ENCODE measurements at places on chromosomes 2 and 18.

DNA sequence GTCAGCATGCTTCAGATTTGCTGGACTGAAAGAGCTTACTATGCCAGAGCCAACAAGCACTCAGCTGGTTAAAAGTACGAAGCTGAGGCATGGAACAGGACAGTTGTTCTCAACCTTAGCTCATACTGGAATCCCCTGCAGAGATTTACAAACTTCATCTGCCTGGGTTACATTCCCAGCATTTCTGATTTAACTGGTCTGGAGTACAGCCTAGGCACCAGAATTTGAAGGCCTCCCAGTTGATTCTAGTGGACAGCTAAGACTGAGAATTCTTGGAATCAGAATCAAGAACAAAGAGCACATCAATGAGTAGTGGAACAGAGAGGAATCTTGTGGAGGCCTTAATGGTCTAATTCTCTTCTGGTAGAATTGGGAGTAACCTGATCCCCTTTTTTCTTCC, 298.2 kb upstream of the NXPH2 start:
- DNase-seq, result no peak

- no peak for DNase-seq
These were observed 193.0 kb downstream of the RAB3GAP1 start for GRCh38 chr2:135245071-135245470.

DNA sequence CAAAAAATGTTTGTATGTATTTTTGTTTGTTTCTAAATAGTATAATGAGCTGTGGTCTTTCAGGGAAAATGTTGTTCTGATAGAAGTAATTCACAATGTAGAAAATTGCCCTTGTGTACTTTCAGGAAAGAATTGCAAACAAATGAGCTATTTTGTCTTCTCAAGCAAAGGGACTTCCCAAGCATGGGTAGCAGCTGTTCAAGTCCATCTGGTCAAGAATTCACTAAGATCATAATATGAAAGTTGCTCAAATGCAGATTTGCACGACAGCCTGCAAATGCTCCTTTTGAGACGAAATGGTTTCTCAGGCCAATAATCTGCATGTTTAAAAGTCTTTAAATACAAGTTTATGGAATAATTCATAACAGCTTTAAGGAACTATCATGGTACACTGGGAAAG, 51.9 kb upstream of the HNMT start:
- DNase-seq, result no peak

- no peak for DNase-seq
These were observed 9.5 kb upstream of the DUSP2 start for GRCh38 chr2:96154506-96155380.

DNA sequence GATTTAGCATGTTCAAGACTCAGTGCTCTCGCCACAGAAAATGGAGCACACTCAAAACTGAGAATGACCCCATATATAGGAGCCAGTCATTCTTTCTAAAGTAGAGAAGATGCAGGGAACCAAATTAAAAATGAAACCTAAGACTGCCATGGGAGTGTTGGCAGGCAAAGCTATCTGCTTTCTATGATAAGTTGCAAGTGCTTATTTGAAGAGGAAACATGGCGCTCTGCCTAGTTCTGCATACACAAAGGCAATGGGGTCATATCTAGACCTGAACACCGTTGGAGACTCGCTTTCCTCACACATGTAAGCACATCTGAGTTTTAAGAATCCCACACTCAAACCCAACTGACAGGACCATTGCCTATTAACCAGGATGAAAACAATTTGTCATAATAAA, 292.5 kb downstream of the ALK start:
- no peak for DNase-seq

DNA sequence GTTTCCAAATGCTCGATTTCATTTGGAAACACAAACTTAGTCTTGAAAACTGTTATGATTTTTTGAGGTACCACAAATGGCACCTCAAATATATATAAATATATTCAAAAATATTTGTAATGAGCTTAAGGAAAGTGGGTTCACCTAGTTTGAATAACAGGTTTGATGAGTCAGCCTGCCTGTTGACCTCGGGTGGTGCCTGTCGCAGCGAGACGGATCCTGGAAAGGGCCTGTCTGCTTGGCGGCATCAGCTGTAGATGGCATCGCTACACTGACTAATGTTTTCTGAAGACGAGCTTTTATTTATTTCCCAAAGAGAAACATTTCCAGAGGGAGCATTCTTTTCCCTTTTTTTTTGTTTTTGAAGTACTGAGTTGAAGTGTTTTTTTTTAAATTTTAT, 6.9 kb downstream of the ALLC start:
- DNase-seq, result no peak

DNA sequence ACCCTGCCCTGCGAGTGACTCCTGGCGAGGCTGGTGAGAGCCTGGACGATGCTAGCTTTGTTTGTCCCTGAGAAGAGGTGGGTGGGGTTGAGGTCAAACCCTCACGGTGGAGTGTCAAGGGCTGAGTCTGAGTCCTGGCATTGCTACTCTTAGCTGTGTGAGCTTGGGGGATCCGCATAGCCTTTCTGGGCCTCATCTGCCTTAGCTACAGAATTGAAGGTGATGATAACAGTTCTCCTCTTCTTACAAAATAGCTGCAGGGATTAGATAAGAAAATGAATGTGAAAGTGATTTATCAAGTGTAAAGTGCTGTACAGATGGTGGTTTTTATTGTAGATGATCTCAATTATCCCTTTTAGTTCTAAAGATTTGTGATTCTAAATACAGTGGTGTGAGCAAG, 144.6 kb downstream of the LPIN1 start:
- DNase-seq, result no peak

DNA sequence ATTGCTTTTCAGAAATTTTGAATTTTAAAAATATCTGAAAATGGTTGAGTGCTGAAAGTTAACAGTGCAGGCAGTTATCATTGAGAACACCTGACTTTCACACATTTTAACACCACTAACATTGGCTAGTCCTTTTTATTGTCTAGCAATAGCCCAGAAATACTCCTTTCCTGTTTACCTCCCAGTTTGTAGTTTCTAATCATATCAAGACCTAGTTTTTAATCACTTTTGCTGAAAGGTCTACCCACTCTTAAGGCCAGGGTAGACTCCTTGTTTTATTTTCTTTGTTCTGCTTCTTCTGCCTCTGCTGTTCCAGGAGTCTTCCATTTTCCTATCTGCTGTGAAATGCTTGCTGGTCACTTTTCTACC, 72.1 kb downstream of the UBE2E3 start:
- DNase-seq, result no peak

GRCh38 chr2:23669413-23670244, 257.3 kb downstream of the ATAD2B start:
- DNase-seq, result no peak

GRCh38 chr2:48508461-48509124, 21.4 kb upstream of the STON1 start:
- DNase-seq, result no peak

DNA sequence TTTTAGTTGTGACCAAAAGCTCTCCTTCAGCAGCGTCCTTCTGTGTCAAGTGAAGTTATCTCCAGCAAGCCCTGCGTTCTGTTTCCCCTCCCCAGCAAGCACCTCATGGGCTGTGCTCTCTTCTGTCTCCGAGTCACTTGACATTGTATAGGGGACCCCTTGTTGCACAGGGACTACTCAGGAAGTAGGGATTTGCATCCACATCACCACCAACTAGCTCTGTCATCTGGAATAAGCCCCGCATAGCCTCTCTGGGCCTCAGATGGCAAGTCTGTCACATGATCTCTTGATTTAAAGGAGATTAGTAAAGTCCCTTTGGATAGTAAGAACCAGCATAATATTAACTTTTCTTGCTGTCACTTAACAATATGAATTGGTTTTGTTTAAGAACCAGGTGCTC, 32.0 kb upstream of the STPG4 start:
- DNase-seq, result no peak

DNA sequence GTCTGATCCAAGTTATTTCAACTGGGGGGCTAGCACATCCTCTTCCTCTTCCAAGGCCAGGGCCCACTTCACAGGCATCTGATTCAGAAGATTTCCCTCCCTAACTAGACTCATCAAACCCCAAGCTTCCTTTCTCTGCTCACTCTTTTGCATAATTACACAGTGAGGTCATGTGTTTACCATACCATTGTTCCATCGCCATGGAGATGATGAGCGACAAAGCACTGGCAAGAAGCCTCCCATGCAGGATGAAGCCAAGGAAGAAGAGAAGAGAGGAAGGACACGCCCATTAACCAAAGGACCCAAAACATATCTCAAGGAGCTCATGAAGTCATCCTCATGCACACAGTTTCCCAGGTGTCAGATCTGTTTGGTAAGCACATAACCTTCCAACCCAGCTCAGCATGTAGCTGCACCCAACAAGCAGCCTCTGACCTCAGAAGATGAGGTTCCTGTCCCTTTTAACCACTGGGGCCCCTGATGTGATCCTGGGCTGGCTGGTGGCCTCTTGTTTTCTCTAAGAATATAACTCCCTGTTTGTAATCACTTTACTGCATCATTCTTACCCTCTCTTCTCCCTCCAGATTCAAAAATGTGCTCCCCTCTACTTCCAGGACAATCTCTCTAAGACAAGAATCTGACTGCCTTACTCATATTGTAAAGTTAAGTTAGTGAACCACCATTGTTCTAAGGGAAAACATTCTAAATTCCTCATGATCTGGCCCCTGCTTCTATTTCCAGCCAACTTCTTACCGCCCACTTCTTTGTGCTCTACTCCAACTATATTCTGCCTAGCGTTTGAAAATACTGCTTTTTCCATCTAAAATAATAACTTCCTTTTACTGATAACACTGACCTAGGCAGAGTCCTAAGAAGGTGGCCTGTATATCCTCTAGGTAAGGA, 190.1 kb downstream of the TTC32 start:
- no peak for DNase-seq

- DNase-seq, result no peak
These were observed 97.7 kb upstream of the CYP1B1 start for GRCh38 chr2:38173683-38174082.

GRCh38 chr2:127847931-127848330, 10.0 kb downstream of the POLR2D start:
- DNase-seq, result no peak

GRCh38 chr18:57980573-57981307, 63.3 kb upstream of the NEDD4L start:
- no peak for DNase-seq

- DNase-seq, result no peak
These were observed 552.0 kb downstream of the IRS1 start for GRCh38 chr2:226247289-226248275.

- no peak for DNase-seq
These were observed 59.5 kb upstream of the BCL2L11 start for GRCh38 chr2:111061191-111061590.

DNA sequence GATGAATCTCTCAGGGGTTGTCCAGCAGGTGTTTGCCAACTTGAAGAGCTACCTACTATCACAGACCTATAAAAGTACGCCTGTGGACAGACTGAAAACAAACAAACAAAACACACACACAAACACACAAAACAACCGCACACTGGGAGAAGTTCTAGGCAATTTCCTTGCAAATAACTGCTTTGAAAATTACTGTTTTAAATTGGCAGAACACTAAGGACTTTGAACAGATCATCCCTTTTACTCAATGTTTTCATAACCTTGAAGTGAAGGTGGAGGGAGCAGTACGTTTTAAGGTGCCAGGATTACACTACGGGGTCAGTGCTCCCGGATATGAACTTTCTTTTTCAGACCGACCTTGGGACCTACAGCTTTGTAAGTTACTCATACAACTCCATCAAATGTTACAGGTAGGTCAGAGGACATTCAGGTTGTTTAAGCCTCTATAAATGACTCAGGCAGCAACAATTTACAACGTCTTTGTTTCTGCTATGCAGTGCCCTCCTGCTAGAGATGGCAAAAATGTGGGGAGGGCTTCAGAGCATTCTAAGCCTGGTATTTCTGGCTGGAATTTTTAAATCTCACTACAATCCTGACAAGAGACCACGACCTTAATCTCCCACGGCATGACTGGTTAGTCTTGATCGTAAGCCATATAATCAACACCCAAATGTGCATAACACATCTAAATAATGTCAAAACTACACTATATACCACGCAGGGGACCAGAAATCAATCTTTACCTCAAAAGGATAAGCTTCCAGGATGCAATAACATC, 1.4 kb upstream of the SLC20A1 start:
- no peak for DNase-seq

DNA sequence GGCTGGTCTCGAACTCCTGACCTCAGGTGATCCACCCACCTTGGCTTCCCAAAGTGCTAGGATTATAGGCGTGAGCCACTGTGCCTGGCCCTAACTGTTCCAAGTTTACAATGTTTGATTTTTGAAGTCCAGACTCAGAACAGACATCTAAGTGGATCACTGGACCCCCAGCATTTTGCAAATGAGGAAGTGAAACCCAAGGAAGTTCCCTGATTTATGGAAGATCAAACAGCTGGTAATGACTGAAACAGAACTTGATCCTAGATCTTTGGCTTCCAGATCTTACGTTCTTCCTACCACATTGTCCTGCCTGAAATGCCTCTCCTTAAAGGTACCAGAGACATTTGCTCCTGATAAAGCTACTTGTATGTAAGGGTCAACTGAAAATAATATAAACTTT, 58.3 kb upstream of the NCOA1 start:
- DNase-seq, result no peak

GRCh38 chr18:59238385-59238784, 18.4 kb downstream of the GRP start:
- no peak for DNase-seq

DNA sequence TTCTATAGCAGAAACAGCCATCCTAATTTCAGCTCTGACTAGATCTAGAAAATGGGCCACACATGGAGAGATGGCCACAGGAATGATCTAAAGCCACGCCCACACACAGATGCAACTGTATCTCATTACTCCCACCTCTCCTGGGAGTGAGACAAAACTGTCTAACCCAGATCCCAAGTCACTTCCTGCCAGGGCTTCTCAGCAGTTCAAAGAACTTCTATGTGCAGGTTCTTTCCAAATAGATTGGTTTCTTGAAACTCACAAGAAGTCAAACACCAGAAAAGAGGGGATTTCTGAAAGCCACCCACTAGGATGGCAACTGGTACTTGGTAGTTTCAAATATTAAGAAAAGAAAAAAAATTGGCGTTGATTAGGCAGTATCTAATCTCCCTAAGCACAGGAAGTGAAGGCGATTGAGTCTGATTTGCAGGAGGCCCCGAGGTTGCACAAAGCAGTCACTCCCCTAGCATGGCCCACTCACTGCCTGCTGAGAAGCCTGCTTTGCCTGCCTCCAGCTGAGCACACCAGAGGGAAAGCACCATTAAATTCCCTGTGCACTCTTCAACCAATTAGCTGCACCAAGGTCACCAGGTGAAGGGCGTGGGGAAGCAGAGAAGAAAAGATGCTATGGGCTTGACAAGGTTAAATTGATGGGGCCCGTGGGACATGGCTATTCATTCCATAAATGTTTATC, 51.1 kb downstream of the PAPOLG start:
- peak; percentile 50 for DNase-seq
